ENCODE measurements at places on chromosomes 6 and 20.

DNA sequence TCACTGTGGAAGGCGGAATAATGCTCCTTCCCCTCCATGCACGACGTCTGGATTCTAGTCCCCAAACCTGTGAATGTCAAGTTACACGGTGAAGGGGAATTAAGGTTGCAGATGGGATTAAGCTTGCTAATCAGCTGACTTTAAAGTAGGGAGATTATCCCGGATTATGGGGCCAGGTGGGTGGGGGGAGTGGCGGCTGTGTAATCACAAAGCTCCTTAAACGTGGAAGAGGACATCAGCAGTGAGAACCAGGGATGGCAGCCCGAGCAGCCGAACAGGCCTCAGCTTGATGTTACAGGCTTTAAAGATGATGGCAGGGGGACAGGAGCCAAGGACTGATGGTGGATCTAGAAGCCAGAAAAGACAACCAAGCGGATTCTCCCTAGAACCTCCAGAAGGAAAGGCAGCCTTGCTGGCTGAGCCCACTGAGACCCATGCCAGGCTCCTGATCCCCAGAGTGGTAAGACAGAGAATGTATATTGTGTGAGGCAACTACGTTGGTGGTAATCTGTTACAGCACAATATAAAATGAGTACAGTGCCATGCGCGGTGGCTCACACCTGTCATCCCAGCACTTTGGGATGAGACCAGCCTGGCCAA is 117.5 kb downstream of the SCML4 start:
- no peak for DNase-seq

- no peak for DNase-seq
These were observed 106.5 kb downstream of the CDC5L start for GRCh38 chr6:44494011-44494501.

- no peak for DNase-seq
These were observed 278.5 kb downstream of the BMP7 start for GRCh38 chr20:56987986-56988385.

GRCh38 chr6:50381099-50381415 is 331.3 kb upstream of the DEFB112 start:
- no peak for DNase-seq

GRCh38 chr6:162068340-162068739 is 659.2 kb downstream of the PRKN start:
- DNase-seq = no peak

- no peak for DNase-seq
These were observed 26.9 kb downstream of the EPB41L2 start for GRCh38 chr6:131036143-131036542.

DNA sequence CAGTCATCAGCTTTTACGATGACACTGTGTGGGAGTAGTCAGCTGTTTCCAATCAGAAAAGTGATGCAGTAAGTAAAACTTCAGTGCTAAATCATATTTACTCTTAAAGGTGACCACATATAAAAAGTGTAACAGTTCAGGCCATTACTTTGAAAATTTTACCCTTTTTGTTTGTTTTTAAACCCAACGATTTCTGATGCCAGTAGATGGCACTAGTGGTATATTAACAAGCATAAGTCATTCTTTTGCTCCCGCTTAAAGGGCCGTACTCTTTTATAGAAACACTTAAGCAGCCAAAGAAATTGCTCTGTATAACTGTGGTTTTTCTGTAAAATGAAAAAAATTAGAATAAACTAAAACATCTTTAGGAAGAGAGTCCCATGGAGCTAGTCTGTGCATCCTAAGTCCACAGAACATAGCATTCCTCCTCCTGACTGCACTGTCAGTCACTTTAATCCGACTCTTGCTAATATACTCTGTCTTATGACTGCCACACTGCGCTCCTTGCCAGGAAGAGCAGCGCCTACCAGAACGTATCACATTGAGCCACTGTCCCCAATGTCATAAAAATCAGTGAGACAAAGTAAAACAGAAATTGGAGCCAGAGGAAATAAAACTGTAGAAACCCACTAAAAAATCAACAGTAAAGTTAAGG is 25.0 kb downstream of the HEBP2 start:
- DNase-seq = peak; percentile 34

DNA sequence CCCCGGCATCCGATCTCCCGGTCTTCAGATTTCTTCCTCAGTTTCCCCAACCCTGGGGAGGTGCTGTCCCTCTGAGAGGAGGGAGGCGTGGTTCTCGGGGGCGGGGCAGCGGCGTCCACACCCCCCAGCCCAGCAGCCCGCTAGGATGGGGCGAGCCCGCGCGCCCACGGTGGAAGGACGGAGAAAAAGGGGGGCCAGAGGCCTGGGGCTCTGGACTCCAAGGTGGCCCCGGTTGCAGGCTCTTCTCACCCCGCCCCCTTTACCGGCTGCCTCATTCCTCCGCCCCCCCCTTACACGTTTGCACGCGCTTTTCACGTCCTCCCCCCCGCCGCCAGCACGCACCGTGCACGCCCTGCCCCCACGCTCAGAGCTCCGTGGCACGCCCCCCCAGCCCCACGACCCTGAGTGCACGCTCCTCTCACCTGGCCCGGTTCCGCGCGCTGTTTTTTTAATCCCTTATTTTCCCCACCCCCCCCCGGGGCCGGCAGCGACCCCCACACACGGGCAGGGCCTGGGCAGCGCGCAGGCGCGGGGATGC is 402 bp downstream of the ZBTB12 start:
- no peak for DNase-seq

DNA sequence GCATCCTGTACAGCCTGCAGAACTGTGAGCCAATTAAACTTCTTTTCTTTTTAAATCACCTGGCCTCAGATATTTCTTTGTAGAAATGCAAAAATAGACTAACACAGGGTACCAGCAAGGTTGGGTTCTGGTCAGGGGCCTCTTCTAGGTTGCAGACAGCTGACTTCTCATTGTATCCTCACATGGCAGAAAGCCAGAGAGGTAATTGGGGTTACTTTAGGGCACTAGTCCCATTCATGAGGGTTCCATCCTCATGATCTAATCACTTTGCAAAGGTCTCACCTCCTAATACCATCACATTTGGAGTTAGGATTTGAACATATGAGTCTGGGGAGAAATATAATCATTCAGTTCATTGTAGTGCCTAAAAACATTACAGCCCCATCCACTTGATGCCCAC is 101.5 kb downstream of the LCA5 start:
- DNase-seq = no peak

DNA sequence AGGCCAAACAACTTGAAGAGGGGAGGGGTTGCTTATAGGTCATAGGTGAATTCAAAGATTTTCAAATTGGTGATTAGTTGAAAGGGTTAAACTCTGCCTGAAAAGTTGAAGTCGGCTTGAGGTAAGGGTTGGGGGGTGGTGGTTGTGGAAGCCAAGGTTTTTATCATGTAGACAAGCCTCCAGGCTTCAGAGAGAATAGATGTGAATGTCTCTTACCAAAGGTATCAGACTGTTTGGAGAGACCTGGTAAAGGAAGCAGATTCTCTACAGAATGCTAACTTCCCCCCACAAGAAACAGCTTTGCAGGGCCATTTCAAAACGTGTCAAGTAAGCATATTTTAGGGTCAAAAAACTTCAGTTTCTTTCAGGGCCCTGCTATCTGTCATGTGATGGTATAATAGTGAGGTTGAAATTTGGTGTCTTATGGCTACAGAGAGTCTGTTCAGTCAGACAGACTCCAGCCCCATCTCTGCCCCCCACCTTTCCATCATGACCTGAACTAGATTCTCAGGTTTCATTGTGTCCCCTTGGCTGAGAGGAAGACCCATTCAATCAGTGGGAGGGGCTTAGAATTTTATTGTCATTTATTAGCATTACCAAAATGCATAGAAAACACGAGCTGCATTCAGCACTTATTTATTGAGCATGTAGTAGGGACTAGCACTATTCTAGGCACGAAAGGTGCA is 136.5 kb downstream of the MAP3K7 start:
- no peak for DNase-seq

- no peak for DNase-seq
These were observed 12.6 kb downstream of the VPS52 start for GRCh38 chr6:33259032-33259431.

GRCh38 chr6:42347456-42347855 is 104.3 kb downstream of the TRERF1 start:
- no peak for DNase-seq

- peak; percentile 28 for DNase-seq
These were observed 251.5 kb downstream of the HIVEP2 start for GRCh38 chr6:142693441-142693840.

- no peak for DNase-seq
These were observed 9.2 kb upstream of the FAM83C start for GRCh38 chr20:35301426-35301825.

- DNase-seq = no peak
These were observed 532.9 kb downstream of the CDH26 start for GRCh38 chr20:60491051-60491581.

DNA sequence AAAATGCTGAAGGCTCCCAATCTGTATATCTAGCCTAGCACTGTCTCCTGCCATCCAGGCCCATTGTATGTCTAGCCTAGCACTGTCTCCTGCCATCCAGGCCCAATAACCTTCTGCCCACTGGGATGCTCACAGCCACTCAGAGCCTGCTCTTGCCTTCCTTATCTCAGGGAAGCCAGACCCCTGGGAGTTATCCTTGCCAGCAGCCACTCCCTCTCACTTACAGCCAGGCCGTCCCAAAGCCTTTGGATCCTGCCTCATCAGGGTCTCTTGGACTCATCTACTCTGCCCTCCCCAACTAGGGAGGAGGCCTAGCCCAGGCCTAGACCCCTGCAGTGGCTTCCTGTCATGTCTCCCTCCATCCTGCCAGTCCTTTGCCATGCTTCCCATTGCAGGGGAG is 37.3 kb downstream of the KIF3B start:
- DNase-seq = no peak

DNA sequence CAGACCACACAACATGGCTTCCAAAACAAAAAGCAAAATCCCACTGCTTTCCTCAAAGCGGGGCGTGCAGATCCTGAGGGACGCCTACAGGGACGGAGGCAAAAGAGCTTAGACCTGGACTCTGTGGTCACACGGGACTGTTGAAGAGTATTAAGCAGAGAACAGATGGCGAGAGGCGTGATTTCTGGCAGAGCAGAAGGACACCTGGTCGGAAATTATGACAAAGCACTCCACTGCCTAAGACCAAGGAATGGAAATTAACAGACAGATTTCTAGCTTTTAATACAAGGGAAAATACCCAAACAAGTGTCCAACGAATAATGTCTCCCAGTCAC is 15.4 kb downstream of the CST7 start:
- DNase-seq = no peak

DNA sequence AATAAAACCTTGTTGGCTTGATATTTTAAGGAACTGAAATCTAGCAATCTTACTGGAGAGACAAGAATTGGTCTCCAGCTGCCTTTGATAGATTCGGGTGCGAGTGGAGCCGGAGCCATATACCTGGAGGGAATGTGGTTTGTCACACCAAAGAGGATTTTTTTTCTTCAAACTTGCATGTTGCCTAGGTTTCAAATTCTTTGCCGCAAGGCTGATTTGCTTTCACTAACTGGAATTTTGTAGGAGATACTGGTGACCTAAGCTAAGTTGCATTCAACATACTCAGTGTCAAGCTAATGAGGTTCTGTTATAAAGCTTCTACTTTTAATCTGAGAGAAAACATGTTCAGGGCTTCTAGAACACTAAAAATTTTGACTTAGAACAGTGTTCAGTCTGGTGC is 39.7 kb upstream of the ASIP start:
- no peak for DNase-seq

DNA sequence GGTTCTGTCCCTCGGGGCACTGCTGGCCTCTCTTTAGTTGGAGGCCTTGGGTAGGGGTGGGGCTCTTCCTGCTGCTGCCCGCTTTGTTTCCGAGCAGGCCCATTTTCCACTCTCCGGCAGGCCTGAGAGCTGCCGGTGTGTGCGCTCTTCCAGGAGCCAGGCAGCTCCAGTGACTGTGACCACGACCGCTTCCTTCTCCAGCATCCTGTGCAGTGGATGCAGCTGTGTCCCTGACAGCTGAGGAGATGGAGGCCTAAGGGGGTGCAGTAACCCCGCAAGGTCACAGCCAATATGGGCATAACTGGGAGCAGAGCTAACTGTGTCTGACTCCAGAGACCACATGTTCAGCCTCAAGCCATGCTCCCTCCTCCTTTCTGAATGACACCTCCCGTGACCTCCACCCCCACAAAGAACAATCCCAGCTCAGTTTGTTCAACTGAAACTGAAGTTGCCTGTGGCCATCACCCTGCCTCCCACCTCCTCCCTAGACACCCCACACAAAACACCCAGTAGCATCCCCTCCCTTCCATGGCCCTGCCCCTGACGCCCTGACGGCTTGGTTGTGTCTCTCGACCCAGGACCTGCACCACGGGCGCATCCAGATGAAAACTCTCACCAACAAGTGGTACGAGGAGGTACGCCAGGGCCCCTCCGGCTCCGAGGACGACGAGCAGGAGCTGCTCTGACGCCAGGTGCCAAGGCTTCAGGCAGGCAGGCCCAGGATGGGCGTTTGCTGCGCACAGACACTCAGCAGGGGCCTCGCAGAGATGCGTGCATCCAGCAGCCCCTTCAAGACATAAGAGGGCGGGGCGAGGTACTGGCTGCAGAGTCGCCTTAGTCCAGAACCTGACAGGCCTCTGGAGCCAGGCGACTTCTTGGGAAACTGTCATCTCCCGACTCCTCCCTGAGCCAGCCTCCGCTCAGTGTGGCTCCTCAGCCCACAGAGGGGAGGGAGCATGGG is 27.8 kb downstream of the SPATA2 start:
- DNase-seq = no peak

GRCh38 chr20:55004044-55004443 is 528.7 kb downstream of the DOK5 start:
- DNase-seq = no peak

DNA sequence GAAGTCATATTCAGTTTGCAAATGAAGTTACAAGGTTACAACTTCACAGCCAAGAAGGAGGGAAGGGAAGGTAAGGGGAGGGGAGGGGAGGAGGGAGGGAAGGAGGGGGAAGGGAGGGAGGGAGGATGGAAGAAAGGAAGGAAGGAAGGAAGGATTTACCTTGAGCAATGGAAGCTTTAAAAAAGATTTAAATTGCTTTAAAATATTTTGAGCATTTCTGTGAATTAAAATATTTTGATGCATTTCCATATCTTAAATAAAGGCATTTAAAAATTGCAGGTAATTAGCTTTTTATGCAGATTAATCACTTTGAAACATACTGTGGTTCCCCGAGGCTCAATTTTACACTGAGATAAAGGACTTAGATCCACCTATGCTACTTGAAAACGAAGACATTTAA is 618.0 kb downstream of the TFAP2A start:
- DNase-seq = no peak

GRCh38 chr6:151351731-151352130 is 39.6 kb downstream of the ZBTB2 start:
- no peak for DNase-seq

DNA sequence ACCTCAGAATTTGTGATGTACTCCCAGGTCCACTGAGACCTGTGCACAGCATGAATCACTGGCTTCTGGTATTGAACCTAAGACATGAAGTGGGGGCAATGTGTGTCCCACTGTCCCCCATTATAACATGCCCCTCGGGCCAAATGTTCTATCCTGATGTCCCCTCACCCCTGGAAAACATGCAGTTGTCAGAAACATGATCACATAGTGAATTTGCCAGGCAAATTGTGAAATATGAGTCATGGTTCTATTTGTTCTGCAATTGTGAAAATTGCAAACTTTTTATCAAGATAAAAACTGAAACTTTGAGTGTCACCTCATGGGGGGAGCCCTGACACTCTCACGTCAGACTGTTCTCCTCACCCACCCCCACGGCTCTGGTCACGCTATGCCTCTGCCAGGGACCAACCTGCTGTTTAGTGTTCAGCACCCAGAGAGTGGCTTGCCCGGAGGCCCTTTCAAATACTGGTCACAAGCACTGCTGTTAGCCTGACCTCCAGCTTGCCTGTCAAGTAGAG is 305.3 kb downstream of the CLIC5 start:
- no peak for DNase-seq

Measured in fibroblast of skin of left quadriceps (primary cell).